ENCODE measurements at places on chromosomes 7 and 10.

GRCh38 chr10:12048547-12048946 lies 5.9 kb upstream of the UPF2 start:
- no peak for DNase-seq

DNA sequence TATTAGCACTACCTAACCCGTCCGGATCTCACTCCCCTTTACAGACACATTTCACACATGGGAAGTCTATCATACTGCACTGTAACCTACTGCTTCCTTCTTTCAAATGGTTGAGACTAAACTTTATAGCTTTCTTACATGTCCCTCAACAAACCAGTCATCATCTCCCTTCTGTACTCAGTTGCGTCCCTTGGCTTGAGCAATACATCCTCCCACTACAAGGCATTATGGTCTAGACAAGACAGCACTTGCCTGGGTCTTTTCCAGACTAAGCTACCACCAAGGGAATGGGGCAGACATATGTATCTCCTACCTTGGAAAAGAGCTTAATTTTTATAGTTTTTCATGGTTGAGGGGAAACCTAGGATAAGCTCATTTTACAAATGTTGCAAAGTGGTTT lies 575.2 kb downstream of the KCNMA1 start:
- no peak for DNase-seq

- DNase-seq = no peak
Measured at GRCh38 chr7:20839987-20840386, 53.3 kb upstream of the SP8 start.

- no peak for DNase-seq
Measured at GRCh38 chr7:117895276-117895675, 22.0 kb upstream of the CTTNBP2 start.

GRCh38 chr10:73576178-73576889 lies 14.8 kb downstream of the USP54 start:
- DNase-seq = no peak

DNA sequence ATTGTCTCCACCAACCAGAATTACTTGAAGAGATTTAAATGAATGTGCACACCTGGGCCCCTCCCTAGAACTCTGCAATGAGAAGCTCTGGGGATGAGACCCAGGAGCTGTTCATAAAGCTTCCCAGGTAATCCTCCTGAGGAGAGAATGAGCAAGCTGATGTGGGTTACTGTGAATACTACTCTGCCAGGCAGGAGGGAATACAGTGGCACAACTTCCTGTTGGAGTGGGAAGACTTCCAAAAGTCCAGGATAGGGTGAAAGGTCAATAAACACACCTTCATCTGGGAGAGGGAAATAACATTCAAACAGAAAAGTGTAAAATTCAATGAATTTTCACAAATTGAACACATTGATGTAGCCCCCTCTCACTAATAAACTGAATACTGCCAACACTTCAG lies 351.4 kb downstream of the ABCA13 start:
- no peak for DNase-seq

DNA sequence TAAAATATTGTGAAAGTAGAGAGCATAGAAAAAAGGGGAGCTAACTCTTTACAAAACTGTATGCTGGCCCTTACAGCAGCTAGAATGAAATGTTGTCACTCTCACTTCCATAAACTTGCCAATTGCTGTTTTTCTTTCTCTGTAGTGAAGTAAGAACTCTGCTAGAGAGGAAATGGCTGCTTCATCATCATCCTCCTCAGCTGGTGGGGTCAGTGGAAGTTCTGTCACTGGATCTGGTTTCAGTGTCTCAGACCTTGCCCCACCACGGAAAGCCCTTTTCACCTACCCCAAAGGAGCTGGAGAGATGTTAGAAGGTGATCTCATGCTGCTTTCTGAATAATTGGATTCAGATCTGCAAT lies 7.6 kb upstream of the ASCC1 start:
- DNase-seq = no peak

GRCh38 chr10:29394321-29394932 lies 105.6 kb downstream of the LYZL1 start:
- DNase-seq = no peak

DNA sequence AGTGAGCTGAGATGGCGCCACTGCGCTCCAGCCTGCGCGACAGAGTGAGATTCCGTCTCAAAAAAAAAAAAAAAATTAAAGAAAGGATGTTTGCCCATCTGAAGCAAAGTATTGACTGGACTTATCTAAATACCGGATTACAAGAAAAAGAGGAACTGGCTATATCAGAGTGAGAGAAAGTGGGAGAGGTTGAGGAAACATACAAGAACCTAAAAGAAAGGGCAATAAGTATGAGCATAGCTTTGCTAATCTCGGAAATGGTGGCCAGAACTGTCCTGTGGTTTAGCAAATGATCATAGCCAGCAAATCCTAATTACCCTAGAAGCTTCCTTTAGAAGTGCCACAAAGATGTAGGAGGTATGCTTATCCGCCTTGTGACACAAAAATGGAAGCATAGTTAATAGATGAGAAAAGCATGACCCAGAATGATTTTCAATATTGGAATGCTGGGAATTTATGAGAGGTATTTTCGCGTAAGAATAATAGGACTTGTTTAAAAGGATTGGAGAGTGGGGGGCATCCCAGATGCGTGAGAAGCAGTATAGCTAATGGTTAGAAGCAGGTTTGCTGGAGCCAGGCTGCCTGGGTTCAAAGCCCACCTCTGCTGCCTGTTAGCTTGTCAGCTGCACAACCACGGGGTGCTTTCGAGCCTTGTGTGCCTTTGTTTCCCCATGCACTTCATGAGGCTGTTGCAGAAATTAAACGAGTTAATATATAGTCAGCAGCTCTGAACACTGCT lies 1.2 kb upstream of the GTPBP4 start:
- no peak for DNase-seq

- no peak for DNase-seq
Measured at GRCh38 chr7:54931532-54931931, 87.3 kb upstream of the EGFR start.

- DNase-seq = no peak
Measured at GRCh38 chr10:11299125-11299524, 281.5 kb downstream of the CELF2 start.

DNA sequence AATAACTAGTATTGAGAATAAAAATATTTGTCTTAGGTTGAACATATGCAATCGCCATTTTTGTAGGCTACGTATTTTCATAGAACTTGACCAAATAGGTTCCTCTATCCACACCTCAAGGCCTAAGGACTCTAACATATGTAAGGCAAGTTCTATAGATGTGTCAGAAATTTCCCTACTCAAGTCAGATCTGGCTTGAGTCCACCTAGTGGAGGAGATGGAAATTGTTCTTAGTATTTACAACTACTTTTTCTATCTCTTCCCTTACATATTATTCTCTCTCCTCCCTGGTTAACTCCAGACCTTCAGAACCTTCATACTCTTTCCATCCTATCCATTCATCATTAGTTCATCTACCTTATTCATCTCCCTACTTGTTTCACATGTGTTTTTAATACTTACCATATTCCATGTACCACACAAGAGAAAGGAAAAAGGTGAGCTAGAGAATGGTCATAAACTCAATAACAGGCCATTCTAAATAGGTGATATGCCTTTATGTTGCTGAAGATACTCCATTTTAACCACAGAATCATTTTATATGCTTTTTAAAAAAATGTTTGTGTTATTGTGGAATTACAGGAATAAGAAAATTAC lies 174.5 kb upstream of the HDAC9 start:
- DNase-seq = peak; percentile 28

- no peak for DNase-seq
Measured at GRCh38 chr7:16089801-16090200, 331.5 kb downstream of the CRPPA start.

DNA sequence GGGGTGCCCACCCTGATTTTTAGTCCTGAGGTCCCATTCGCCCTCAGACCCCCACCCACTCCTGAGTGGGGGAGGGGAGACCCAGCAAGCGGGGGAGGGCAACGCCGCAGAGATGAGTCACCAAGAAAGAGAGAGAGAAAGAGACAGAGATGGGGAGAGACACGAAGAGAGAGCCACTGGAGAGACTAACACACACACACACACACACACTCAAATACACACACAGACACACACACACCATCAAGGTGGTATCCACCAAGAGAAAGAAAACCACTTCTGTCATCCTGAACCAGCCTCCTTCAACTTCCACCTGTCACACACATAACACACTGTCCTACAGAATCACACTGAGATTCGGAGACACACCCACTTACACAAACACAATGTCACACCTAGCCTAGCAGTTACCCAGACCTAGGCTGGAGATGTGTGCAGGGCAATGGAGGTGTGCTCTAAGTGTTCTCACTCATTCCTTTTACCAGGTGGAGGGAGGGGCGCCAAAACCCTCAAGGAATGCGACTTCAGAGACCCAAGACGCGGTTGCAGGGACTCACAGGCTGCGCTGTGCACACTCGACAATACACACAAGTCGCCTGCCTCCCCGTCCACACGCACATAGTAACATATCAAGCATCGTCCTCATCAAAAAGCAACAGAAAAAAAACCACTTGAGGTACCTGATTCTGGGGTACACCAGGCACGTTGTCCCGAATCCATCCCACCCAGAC lies 3.9 kb upstream of the VGF start:
- DNase-seq = no peak

GRCh38 chr7:141563956-141564623 lies 12.9 kb downstream of the AGK start:
- peak; percentile 6 for DNase-seq

DNA sequence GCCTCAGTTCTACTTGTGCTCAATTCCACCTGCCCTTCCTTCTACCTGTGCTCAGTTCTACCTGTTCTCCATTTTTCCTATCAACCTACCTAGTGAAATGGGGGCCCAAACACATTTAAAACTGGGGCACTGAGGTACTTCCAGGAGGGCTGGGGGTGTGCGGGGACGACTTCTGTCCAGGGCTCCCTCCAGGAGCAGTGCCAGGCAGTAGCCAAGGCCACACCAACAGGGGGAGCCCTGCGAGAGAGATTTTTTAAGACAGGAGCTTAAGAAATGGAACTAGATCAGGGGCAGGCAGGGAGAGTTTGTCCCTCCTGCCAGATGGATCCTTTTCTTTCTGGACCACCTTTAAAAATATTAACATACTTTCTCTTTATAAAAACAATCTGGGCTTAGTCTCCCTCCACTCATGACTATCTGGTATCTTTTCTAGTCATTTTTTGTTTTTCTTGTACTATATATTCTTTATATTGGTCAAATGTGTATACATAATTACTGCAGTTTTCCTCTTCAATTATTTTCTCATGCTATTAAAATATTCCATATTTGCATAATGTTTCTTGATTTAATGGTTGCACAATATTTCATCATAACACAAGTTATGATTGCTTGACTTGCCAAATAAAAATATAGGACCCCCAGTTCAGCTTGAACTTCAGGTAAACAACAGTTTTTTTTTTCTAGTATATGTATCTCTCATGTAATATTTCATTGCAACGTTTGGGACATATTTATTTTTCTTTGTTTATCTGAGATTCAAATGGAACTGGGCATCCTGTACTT lies 47.3 kb upstream of the INSYN2A start:
- peak; percentile 21 for DNase-seq

- no peak for DNase-seq
Measured at GRCh38 chr10:122508021-122508420, 46.7 kb downstream of the HTRA1 start.

DNA sequence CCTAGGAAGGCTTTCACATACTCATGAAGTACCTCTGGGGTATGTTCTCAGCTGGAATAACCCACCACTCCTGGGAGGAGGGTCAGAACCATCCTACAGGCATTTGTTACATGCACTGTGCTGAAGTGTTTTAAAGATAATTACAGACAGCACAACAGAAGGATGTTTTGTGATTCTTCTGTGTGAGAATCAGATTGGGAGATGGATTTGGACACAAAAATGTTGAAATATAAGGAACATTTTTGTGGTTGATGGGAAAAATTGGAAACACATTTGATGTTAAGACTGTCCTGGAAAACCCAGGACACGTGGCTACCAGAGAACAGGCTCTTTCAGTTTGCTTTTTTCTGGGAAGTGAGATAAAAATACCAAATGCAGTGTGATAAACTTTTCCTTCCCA lies 61.4 kb downstream of the BICC1 start:
- no peak for DNase-seq

- DNase-seq = no peak
Measured at GRCh38 chr10:1573981-1574380, 163.3 kb downstream of the ADARB2 start.

- no peak for DNase-seq
Measured at GRCh38 chr10:94287336-94287735, 75.4 kb downstream of the NOC3L start.

- DNase-seq = no peak
Measured at GRCh38 chr7:30799206-30799975, 28.2 kb downstream of the MINDY4 start.

GRCh38 chr7:137895301-137896221 lies 48.8 kb upstream of the DGKI start:
- DNase-seq = no peak

- no peak for DNase-seq
Measured at GRCh38 chr7:69643708-69644445, 45.6 kb downstream of the AUTS2 start.

- no peak for DNase-seq
Measured at GRCh38 chr7:33979807-33980355, 74.5 kb downstream of the BMPER start.

GRCh38 chr10:112950714-112951358 lies 789 bp downstream of the TCF7L2 start:
- peak; percentile 13 for DNase-seq

DNA sequence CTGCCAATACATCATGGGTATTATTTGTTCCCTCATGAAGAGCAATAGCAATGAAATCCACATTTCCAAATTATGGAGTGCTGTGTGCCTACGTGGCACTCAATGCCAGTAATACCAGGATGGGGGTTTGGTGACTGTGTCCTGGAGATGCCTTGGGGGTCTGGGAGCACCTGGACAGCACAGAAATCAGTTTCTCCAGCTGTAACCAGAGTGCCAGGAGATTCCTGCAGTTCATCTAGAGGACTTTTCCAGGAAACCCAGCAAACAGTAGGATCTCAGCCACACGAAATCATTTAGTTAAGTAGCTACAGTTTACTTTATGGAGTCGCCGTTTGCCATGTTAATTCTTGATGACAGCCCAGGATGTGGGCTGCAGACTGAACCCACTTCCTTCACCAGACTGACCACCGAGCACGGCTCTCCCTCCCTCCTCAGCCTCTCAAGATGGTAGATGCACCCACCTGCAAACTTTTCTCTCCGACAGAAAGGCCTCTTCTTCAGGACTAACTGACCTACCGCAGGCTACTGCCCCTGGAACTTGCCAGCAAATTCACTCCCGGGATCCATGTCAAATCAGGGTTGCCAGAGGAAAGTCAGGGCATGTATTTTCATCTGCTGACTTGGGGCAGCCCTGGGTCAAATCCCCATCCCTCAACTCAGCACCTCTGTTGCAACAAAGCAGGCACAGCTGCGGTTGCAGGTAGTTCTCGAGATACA lies 30.3 kb downstream of the MKI67 start:
- DNase-seq = peak; percentile 25
